ENCODE measurements at places on chromosomes 5 and 9.

GRCh38 chr5:55441954-55442353 is 92.8 kb downstream of the PLPP1 start:
- no peak for DNase-seq

DNA sequence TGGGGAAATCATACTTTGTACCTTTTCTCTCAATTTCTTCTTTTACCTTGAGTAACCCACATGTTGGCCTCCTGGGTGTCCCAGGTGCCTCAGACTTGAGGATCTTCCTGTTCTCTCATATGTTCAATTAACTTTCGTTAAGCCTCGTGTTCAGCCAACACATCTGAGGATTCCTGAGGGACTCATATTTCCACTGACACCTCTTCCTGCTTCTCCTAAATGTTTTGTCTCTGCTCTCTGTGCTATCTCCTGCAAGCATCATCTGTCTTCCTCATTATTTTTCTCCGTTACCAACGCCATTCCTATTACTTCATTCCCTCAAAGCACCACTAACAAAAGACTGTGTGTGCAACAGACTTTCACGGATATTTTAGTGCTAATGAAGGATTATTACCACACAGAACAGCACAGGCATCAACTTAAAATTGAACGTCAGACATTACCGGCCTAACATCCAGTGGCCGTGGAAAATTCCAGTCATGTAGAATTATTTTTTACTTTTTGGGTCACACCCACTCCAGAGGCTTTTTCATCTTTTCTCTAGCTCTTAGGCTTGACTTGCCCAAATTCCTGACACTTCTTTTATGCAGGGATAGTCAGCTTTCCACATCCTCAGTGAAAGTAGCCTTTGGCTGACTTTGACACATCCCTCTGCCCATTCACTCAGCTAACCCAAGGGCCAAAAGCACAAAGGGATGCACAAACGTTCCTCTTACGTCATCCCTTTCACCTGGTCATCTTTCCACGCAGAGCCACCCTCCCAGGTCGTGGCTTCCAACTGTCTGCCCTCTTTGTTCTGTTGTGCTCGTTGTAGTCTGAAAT is 46.0 kb upstream of the OSMR start:
- no peak for DNase-seq

DNA sequence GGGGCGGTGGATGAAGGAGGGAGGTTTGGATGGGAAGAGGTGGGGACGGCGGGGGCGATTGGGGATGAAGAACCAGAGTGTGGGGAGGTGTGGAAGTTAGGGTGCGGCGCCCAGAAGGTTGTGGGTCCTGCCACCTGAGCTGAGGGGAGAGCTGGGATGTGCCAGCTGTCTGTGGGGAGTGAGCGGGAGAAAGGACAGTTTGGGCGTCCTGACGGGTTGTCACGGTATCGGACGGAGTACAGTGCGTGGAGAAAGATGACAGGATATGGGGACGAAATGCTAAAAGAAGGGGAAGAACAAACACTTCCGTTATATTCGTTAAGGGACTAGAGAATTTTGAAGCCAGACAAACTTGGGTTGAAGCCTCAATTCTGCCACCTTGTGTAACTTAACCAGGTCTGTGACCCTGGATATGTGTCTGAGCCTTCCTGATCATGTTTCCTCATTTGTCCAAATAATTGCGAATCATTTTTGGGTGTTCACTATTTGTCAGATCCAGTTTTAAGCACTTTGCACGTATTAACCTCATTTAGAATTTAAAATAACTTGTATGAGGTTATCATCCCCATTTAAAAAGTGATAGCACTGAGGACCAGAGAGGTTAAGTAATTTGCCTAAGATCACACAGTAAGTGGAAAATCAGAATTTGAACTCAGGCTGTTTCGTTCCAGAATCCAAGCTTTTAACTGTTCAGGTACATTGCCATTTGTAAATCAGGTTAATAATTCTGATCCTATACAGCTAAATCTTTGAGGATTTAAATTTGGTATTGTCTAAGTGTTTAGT is 689 bp downstream of the CNTRL start:
- DNase-seq, result no peak

DNA sequence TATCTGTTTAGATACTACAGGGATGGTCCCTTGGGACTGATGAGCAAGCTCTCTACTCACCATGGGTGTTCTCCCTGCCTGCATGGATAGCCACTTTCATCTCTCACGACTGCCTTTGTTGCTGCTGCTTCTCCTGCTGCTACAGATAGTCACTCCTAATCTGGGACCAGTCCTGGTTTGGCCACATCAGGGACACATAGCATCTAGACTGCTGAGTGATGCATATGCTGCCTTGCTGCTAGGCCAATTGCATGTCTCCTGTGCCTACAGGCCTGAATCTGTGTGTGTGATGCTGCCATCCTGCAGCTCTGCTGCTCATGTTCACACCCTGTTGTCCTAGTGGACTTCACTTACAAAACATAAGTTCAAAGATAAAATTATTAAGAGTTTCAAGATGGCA is 297.1 kb downstream of the HCN1 start:
- no peak for DNase-seq

DNA sequence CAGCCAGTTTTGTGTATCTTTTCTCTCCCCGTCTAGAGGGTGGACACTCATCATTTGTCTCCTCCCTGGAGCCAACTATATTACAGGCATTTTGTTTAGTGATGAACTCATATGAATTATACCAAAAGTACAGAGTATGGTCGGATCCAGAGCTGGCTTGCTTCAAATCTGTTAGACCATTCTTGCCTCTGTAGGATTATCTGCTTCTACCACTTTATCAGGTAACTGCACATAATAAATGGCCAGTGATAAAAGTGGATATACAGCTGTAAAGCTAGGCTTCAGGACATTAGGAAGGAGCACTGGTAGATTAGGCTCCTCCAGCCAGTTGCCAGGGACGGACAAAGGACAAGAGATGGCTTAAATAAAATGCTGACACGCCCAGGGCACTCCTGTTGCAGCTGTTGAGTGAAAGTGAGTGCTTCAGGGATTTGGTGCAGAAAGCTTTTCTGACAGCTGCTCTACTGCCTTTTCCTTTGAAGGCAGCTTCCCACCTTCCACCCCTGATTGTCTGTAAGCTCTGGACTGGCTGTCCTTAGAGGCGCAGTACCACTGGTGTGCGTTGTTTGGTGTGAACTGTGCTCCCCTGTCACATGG is 259.2 kb downstream of the PDZD2 start:
- no peak for DNase-seq

- DNase-seq, result no peak
Measured at GRCh38 chr5:133425222-133425621, 187.1 kb downstream of the FSTL4 start.

DNA sequence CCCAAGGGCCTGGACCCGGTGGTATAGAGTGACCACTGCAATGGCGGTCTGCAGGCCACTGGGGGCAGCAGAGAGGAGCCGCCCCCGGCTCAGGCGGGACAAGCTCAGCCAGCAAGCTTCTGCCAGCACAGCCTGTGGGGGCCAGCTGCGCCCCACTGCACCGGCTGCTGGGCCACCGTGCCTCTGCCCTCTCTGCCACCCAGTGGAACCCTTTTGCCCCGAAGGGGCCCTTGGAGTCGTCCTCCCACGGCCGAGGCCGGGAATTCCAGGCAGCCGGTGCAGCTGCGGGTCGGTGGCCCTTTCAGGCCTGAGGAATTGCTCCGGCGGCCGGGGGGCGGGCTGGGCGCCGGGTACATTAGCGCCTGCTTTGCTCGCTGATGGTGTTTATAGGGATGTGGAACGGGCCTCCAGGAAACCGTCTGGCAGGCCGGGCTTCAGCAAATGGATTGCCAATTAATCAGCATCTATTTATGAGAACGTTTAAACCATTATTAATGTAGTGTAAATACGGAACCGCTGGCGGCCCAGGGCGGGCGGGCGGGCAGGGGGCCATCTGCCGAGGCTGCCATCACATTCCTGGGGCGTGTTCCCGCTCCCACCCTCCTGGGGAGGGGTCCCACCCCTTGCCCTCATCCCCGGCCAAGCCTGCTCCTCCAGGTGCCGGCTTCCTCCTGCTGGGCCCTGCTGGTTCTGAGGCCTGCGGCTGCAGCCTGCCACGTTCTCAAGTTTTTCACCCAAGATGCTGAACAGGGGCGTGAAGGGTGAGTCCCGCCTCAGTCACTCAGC is 127.4 kb downstream of the BARX1 start:
- DNase-seq, result peak; percentile 1

DNA sequence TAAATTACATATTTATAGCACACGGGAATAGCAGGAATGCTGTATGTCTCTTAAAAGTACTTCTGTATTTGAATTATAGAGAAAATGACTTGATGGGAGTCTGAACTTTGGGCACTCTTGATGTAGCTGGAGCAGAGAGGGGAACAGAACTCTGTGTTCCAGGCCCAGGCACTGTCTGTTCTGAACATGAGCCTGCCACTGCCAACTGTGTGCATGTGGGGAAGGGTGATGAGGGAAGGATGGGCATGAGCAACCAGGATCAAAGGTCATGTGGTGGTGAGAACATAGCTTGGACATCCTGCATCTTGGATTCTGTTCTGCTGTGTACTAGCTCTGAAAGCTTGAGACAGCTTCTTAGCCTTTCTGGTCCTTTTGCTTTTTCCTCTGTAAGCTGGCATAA is 16.4 kb upstream of the ZBED3 start:
- DNase-seq, result no peak

DNA sequence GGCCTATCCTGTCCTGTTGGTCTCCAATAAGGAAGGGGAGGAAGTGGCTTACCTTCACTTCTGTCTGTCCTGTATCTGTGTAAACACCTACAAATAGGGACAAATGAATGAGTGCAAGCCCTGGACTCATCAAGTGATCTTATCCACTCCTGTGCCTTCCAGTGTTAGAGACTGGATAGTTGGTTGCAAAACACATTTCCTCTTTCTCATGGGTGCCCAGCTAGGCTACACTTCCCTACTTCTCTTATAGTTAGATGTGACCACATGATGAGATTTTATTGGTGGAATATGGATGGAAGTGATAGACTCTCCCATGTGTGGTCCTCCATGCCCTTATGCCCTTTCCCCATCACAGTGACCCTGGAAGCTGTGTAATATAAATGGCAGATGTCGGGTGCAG is 16.9 kb upstream of the PFDN1 start:
- DNase-seq, result no peak

DNA sequence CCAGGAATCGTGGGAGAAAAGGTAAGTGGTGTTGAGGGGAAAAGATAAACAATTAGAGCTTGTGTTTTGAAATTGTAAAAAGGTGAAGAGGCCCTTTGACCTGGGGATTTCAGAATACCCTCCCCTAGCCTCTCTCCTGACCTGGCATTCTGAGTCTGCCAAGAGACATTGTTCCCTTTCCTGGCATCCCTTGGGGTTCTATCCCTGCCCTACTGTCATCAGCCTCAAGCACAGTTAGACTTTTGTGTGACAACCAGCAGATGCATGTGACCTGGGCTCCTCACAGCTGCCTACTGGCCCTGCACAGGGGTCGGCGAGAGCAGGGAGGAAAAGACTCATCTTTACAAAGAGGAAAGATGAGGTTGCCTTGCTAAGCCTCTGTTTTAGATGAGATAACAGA is 72.2 kb upstream of the ORM1 start:
- DNase-seq, result no peak

DNA sequence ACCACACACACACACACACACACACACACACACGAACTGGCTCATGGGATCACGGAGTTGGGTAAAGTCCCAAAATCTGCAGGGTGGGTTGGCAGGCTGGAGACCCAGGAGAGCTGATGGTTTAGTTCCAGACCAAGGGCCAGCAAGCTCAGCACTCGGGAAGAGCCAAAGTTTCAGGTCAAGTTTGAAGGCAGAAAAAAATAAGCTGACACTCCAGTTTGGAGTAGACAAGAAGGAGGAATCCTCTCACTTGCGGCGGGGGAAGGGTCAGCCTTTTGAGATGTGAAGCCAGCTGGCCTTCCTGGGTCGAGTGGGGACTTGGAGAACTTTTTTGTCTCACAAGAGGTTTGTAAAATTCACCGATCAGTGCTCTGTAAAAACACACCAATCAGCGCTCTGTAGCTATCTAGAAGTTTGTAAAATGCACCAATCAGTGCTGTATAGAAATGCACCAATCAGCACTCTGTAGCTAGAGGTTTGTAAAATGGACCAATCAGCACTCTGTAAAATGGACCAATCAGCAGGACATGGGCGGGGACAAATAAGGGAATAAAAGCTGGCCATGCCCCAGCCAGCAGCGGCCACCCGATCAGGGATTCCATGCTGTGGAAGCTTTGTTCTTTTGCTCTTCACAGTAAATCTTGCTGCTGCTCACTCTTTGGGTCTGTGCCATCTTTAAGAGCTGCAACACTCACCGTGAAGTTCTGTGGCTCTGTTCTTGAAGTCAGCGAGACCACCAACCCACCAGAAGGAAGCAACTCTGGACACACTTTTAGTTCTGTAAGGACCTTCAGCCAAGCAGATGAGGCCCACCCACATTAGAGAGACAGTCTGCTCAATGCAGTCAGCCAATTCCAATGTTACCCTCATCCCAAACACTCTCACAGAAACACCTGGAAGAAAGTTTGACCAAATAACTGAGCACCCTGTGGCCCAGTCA is 37.8 kb upstream of the UNC5A start:
- no peak for DNase-seq

DNA sequence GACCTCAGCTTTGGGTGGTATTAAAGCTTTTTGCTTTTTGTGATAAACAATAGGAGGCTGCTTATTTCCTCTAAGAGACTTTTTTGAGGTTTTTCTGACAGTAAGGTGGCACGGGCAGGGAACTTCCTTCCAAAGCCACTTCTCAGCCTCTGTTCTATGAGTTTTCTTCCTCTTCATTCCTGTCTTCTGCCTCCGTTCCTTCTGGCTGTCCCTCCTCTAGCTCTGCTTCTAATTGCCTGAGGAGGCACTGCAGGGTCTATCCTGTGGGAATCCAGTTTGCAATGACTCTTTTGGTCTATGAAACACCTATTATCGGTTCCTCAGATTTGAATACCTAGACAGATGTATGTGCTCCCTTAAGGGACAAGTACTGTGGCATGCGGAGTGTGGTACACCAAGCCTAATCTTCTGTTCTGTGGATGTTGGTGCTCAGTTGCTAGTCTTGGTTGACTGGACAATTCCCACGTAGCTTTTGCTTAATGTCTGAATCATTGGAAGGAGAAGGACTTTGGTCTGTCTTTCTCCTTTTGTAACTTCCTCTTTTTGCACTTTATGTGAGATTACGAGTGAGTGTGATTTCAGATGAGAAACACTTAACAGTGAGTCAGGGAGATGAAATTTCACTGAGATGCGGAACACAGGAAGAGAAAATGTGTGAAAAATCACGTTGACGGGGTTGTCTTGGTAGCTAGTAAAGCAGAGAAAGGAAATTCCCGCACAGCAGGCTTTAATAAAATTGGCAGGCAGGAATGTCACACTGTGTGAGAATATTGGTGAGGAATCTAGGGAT is 305.2 kb downstream of the EFNA5 start:
- peak; percentile 83 for DNase-seq

DNA sequence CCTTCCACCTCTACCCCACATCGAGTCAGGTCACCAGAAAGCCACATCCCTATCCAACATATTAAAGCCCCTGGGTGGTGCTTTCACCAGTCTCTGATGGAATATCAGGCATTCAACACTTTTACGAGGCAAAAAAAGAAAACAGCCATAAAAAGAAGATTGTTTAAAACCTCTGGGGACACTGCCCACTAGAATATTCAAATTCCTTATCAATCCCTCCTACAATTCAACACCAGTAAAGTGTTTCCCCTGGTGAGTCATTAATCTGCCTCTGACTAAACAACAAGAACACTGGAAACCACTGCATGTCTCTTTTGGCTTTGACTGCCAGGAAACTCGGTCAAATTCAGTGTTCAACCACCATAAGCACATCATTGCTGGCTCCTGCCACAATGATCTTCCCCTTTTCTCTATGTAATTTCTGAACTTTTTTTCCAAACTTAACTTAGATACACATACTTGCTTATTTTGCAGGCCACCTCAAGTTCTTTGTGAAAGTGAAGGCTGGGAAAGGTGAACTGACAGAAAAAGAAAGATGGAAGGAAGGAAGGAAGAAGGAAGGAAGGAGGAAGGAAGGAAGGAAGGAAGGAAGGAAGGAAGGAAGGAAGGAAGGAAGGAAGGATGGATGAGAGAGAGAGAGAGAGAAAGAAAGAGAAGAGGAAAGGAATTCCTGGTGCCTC is 105.3 kb downstream of the PAX5 start:
- DNase-seq, result peak; percentile 69

Measured in non-pigmented ciliary epithelial cell (primary cell).